ENCODE measurements at places on chromosomes 6 and 20.

- no peak for DNase-seq
These were observed 858 bp downstream of the BCAS1 start for GRCh38 chr20:54069501-54069971.

- no peak for DNase-seq
These were observed 955 bp upstream of the SLC26A8 start for GRCh38 chr6:36025260-36025931.

GRCh38 chr6:135012764-135013163 lies 41.9 kb downstream of the HBS1L start:
- DNase-seq = peak; percentile 35

- DNase-seq = no peak
These were observed 107.2 kb upstream of the SCGN start for GRCh38 chr6:25544833-25545232.

- no peak for DNase-seq
These were observed 87.0 kb upstream of the ADGRF1 start for GRCh38 chr6:47129129-47129528.

DNA sequence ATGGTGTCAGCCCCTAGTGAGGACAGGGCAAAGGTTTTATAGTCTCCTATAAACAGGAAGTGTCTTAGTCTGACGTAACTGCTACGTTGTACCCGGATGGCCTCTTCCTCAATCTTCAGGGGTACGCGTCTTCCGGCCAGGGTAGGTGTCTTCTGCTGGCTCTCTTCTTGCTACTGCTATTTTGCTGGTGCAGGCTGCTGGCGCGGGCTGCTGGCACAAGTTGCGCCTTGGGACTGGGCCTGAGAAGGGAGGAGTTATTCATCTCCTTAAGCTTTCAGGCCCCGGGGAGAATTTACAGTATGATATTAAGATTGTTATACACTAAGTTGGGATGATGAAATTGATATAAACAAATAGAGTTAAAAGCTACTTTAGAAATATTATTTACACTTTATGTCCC lies 74.4 kb downstream of the HDGFL1 start:
- DNase-seq = no peak

- no peak for DNase-seq
These were observed 304.2 kb upstream of the PRDM1 start for GRCh38 chr6:105781915-105782314.

GRCh38 chr20:40449974-40450616 lies 238.9 kb downstream of the MAFB start:
- DNase-seq = no peak

- no peak for DNase-seq
These were observed 167.6 kb downstream of the TFAP2B start for GRCh38 chr6:50986319-50986718.

- DNase-seq = no peak
These were observed 190.1 kb upstream of the ARID1B start for GRCh38 chr6:156587071-156587470.

DNA sequence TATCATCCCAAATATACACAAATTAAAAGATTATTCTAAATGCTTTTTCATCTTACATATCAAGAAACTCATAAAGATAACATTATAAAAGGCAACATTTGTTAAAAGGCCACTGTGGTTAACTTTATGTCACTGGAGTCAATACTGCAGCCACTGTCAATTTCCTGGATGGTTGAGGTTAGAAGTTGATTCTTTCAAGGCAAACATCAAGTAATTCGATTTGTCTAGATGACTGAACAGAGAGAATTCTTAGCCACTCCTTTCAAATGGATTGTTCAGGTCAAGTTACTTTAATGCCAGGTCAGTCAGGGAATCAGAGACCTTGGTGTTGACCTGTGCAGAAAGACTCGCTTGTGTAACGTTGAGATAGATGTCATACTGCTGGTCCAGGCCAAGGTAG lies 44.4 kb upstream of the SIM1 start:
- no peak for DNase-seq

- DNase-seq = no peak
These were observed 31.9 kb downstream of the BPIFB4 start for GRCh38 chr20:33111306-33111705.

DNA sequence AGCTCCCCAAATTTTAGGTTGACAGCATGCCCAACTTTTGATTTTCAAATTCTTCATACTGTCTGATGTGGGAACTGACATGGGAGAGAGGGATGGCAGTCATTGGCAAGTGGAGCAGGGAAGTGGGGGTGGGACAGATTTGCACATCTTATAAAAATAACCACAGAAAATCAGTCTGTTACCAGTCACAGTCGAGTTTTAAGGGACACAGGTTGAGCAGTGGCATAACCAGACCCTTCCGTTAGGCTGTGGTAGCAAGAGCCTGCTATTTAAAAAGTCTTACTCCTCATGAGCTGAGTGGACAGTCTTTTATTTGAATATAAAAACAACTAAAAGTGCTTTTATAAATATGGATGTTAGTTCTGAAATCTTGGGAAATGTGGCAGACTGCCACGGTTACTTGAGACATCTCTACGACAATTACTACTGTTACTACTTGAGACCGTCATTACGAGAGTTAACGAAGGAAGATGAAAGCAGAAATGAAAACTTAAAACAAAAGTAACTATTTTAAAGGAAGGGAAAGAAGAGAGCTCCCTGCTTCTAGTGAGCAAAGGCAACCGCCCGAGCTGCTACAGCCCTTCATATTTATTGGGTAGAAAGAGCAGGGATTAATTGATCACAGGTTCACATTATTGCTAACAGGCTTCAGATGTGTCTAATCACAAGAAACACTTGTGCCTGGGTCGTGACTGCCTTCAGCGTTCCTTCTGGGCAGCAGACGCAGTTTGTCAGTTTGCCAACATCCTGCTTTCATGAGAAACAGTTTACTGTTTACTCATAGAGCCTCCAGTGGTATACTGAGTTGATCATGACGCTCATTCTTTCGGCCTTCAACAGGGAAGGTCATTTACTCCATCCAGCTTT lies 71.3 kb downstream of the EFHC1 start:
- no peak for DNase-seq

All from GM04504 (cell line).